ENCODE measurements at places on chromosomes 7 and 10. TPM values are rescaled to one million over a fixed set of nuclear protein-coding genes. Genes with fewer than 3 reads are reported as not detected.

The RHBDD2 gene
- total RNA-seq, result 23.8 TPM

The PHF14 gene
- total RNA-seq, result 55.5 TPM

The EIF3A gene
- total RNA-seq, result 161 TPM

The PAX2 gene
- total RNA-seq, result not detected

The ZP3 gene
- total RNA-seq, result 0.48 TPM

The SORBS1 gene
- 3.3 TPM for total RNA-seq

The KDM7A gene
- 7.7 TPM for total RNA-seq

The FAM3C gene
- 27.6 TPM for total RNA-seq

The SSBP1 gene
- 178 TPM for total RNA-seq

The CYP2C8 gene
- not detected for total RNA-seq

The CRTAC1 gene
- total RNA-seq, result not detected

The KCNH2 gene
- 6.2 TPM for total RNA-seq

The AGAP6 gene
- total RNA-seq, result 17.1 TPM

The SKIDA1 gene
- 0.06 TPM for total RNA-seq

The PRSS58 gene
- total RNA-seq, result not detected

The OR13A1 gene
- 17.4 TPM for total RNA-seq

The PTF1A gene
- total RNA-seq, result not detected

The PCDH15 gene
- not detected for total RNA-seq

The PAPOLB gene
- total RNA-seq, result 0.07 TPM

The HOXA5 gene
- 7.9 TPM for total RNA-seq

The GLI3 gene
- total RNA-seq, result not detected

The STEAP1B gene
- 2.1 TPM for total RNA-seq

The RNLS gene
- not detected for total RNA-seq

The SPDYE1 gene
- total RNA-seq, result not detected

The DDC gene
- total RNA-seq, result not detected

The GNAI1 gene
- not detected for total RNA-seq

Data from OCI-LY7 (cell line).